CD4-positive, alpha-beta T cell treated with Interleukin-21 for 1 hour (primary cell): ENCODE measurements at places on chromosomes 5 and 9.
A peak's percentile ranks its signal among the peaks of the same experiment; 100 is the strongest.

GRCh38 chr5:156094001-156094400 lies 233.0 kb upstream of the SGCD start:
- no peak for DNase-seq

- no peak for DNase-seq
Observed at GRCh38 chr5:16744164-16744880, 127.5 kb upstream of the RETREG1 start.

DNA sequence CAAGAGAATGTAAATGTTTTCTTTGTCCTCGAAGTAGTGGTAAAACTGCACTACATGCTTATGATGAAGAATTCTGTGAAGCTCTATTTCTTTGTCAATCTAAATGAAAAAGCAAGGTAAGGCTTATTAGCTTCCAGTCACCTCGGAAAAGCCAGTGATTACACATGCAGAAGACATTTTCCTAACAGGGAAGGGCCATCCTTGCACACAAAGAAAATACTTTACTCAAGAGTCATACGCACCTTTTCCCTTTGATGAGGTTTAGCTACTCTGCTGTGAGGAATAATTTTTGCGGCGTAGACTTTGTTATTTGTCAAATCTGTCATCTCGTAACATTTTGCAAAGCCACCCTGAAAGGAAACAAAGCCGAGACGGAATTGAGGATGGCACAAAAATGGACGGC lies 1.1 kb downstream of the PLK2 start:
- DNase-seq: peak; percentile 7

DNA sequence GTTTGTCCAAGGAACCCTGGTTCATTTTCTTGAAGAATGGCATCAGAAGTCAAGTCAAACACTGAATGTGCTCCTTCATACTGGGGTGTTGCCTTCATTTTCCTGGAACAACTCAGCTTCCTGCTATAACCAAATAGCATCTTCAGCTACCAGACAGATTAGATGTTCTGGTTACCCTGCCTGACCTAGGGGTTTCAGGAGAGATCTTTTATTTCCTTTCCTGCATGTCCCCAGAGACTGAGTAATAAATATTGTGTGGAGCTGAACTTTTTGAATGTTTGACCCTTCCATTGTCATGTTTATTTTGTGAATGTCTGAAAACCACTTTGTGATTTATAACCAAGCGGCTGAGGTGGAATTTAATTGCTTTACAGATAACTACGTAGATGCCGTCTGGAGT lies 147.1 kb downstream of the IRX1 start:
- no peak for DNase-seq

GRCh38 chr9:107809871-107810460 lies 320.4 kb upstream of the KLF4 start:
- DNase-seq: no peak

DNA sequence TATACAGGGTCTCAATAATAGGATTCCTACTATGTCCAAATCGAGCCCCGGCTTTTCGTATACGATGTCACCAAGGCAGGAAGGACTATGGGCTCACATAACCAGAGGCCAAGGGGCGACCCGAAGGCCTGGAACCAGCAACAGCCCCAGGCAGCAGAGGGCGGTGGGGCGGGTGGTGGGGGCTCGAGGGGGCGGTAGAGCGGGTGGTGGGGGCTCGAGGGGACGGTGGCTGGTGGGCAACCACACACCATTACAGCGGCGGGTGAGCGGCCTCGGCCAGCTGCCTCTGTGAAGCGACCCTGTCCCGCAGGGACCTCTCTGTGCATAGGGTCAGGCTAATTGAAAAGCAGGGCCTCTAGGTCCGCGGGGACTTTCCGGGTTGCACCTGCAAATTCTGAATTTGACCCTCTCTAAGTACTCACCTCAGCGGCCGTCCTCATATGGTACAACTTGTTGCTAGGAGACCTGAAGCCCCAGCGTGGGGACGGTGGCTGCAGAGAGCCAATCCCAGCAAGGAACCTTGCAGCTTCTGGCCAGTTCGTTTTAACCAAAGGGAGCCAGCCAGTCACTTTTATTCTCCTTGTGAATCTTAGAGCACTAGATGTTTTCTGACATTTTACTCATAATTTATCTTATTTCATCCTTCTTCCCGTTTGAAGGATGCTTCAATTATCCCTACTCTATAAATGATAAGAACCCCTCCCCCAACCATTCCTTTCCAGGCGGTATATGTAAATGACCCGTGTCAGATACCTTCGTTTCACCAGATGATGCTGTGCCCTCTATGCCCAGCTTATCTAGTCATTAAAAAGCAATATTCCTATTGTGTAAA lies at the start of gene NME5:
NME5 (minus strand) TSS at position 480 of the 832 bp plus-strand sequence. CDS start 648 bp downstream, outside the sequence.
- no peak for DNase-seq

- no peak for DNase-seq
Observed at GRCh38 chr9:109417585-109418544, 80.2 kb downstream of the PTPN3 start.

DNA sequence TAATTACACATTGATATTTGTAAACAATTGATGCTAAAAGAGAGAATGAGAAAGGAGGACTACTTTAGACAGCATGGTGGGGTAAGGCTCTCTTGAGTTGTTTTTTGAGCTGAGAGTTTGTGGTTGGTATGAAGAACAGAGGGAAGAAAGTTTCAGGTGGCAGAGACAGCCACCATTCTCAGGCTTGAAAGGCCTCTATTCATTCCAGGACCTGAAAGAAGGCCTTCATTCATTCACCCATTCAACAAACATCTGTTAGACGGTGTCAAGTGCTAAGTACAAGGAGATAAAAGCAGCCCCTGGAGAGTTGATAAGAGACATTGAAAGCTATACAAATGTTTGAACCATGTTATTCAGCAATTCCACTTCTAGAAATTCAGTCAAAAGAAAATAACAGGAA lies 21.7 kb upstream of the ADAM19 start:
- no peak for DNase-seq

DNA sequence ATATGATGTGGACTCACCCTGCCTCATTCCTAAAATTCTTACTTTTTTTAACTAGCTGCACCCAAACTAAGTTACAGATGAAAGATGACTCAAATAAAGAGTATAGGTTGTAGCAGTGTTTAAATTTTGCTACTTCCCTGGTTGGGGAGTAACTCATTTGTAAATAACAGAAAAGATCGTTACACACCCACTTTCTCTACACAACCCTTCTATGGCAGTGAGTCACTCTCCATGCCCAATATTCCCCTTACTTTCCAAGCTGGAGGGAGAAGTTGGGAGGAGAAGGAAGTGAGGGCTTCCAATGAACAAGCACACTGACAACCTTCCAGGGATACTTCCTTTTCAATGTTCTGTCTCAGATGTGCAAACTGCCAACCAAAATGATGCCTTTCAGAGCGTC lies 1.9 kb downstream of the RASEF start:
- DNase-seq: no peak

DNA sequence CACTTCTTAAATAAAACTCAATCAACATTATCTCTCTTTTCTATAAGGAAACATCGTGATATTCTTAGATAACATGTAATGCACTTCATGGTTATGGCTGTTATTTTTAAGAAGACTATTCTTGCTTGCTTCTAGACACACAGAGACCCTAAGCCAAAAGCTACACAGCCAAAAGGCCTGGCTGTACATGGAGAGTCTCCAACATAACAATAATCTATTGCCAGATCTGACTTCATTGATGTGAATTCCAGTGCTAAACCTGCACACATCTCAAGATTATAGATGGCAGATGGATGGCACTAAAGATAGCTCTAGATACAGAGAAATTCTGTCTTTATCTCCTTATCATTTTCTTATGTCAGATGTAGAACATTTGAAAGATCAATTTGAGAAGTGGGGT lies 811.6 kb upstream of the ZNF608 start:
- no peak for DNase-seq

DNA sequence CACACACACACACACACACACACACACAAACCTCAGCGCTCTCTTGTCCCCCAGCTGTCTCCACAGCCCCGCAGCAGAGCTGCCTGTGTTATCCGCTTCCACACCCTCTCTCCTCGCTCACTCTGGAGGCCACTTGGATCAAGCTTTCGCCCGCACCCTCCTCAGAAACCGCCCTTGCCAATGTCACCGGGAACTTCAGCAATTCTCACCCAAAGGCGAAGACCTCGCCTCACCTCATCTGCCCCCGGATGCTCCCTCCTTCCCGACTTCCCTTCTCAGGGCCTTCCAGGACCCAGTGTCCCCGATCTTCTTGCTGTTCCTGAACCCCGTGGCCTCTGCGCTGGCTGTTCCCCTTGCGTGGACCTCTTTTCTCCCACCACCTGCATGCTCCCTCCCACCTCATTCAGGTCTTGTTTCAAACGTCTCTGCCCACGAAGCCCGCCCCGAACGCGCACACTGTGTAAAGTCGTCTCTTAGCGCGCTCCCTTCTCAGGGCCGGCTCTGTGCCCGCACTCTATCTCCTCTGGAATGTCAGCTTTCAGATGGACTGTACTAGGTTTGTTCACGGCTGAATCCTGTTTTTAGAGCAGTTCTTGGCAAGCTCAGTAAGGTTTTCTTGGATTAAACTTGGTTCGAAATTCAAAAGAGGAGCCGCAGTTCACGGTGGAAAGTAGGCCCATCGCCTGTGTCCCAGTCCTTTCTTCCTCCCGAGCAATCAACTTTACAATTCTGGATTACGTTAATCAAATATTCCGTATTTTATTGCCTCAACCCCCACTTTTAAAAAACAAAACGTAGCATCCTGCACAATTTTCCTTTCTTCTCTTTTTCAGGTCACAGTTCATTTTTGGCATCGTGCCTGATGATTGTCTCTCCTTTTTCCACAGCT lies 1.0 kb upstream of the TRIM7 start:
- DNase-seq: no peak

GRCh38 chr5:108681079-108681921 lies 66.4 kb upstream of the FER start:
- peak; percentile 55 for DNase-seq

DNA sequence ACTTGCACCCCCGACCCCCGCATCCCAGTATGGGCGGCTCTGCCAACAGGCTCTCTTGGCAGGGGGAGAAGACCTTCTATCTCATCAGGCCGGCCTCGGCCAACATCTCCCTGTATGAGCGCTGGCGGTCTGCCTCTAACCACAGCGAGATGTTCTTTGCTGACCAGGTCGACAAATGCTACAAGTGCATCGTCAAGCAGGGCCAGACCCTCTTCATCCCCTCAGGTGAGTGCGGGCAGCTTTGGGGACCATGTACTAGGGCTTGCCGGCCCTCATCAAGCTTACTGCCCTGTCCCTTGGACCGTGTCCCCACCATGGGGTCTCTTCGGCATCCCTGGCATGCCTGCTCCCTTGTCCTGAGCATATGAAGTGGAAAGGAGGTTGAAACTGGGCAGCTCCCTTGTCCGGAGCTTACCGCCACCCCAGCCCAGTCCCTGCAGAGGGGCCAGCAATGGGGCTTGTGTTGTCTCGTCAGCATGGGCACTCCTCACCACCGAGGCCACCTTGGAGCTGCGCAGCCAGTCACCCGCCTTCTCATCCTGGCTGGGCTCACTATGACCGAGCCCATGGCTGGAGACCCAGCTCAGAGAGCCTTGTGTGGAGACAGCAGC lies 78.1 kb downstream of the PHF2 start:
- no peak for DNase-seq

DNA sequence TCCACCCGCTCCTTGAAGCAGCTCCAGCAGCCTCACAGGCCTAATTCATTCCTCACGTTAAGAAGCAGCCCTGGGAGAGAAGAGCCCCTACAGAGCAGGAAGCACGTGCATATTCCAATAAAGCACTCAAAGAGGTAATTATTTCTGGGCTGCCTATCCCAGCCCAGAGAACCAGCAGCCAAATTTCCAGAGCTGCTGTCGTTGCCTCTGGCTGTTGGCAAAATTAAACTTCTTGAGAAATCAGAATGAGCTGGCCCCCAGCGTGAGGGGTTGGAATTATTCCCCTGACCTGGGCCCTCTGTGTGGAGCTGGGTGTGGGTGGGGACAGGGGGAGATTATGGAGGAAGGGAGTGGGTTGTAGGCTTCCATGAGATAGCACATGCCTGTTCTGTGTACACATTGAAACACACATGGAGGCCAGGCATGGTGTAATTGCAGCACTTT lies 86.8 kb upstream of the HSPA9 start:
- DNase-seq: no peak

- DNase-seq: no peak
Observed at GRCh38 chr5:14850419-14851049, 21.0 kb downstream of the ANKH start.

GRCh38 chr9:77015327-77016048 lies 4.0 kb upstream of the FOXB2 start:
- DNase-seq: no peak

DNA sequence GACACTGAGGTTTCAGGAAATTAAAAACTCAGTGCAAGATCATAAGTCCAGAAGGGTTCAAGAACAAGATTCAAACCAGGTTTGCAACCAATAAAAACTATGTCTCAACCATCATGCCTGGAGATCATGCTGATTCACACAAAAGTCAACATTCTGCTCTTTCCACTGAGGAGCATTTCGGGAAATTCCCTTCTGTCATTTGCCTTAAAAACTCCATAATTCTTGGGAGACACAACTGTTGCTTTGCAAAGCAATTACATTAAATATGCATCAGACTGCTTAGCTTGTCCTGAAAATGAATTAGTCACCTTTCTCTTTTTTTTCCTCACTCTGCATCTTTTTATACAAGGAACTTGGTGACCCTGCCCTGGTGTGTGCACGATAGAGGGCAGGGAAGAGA lies 275.9 kb upstream of the ZNF462 start:
- no peak for DNase-seq

- no peak for DNase-seq
Observed at GRCh38 chr5:110968246-110969005, 103.1 kb upstream of the TSLP start.

DNA sequence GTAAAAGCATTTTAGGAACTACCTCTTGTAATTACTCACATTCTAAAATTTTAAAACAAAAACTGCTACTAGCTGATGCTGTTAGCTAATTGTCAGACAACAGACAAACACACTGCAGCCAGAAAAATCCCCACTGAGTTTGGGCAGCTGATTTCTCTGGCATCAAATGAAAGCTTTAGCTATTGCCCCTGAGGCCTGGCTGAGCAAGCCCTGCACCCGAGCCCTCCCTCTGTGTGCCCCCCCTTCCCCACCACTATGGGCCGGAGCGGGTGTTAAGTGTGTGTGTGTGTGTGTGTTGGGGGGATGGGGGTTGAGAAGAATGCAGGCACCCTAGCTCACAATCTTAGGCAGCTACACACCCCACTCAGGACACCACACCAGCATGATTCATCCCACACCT lies 2.4 kb downstream of the NEUROG1 start:
- DNase-seq: no peak

- no peak for DNase-seq
Observed at GRCh38 chr5:150548123-150548522, 40.2 kb downstream of the NDST1 start.

GRCh38 chr5:72703876-72704275 lies 112.6 kb upstream of the TNPO1 start:
- DNase-seq: no peak

- DNase-seq: no peak
Observed at GRCh38 chr5:181170996-181171395, 23.6 kb downstream of the OR2V2 start.
